Progenitor cell of endocrine pancreas (in vitro differentiated cells): ENCODE measurements at places on chromosomes 6 and 20. TPM values are rescaled to one million over a fixed set of nuclear protein-coding genes. Genes with fewer than 3 reads are reported as not detected.

The PRPH2 gene
- total RNA-seq, result 0.13 TPM in 1 of 2 replicates, not detected in the other

The SRF gene
- 29.1 and 30.3 TPM in 2 replicates for total RNA-seq

DNA sequence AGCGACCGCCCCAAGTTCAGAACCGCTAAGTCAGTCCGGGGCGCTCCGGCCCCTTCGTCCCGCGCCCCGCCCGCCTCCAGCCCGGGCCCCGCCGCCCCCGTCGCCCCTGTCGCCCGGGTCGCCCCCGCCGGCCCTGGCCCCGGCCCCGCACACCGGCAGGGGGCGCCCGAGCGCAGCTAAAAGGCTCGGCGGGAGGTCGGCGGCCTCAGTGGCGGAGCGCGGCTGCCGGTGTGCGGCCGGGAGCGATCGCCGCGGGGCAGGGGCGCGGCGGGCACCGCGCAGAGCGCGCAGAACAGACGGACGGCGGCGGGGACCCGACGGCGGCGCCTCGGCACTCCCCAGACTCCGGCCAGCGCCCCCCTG lies at the start of gene FNDC1:
Gene FNDC1, plus strand, starts transcription at position 208 of the 363 bp plus-strand sequence. CDS start 197 bp downstream, outside the sequence.
- peaks cover 93% of the 10 kb centered on the region for H3K27me3 ChIP-seq
- H3K4me3 ChIP-seq, result peak within 1 kb of the TSS; percentile 72
- no peaks in the 10 kb centered on the region for H3K36me3 ChIP-seq
- peak; percentile 69 for DNase-seq

The SLC22A16 gene
- not detected in 2 replicates for total RNA-seq

DNA sequence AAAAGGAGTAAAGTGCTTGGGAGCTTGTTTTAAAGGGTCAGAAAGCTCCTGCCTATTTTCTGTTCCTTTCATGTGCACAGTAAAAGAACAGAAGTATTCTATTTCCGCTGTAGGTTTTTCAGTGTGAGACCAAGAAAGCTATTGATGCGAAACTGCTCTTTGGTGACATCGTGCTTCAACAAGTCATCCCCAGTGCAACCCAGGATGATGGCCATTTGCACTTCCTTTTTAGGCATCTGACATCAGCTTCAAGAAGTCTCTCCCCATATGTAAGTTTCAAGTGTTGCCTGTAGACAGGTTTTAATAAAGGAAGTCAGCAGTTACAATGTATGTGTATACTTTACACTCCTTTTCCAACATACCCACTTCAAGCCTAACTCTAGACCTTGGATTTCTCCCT lies 131.6 kb downstream of the RFX6 start:
- peaks cover 7% of the 10 kb centered on the region for H3K4me1 ChIP-seq
- no peaks in the 10 kb centered on the region for H3K27me3 ChIP-seq
- no peak for DNase-seq
- no peaks in the 10 kb centered on the region for H3K36me3 ChIP-seq
- no peak overlapping the region for H3K4me3 ChIP-seq

- no peaks in the 10 kb centered on the region for H3K27me3 ChIP-seq
- no peaks in the 10 kb centered on the region for H3K4me1 ChIP-seq
- no peak overlapping the region for H3K27ac ChIP-seq
- no peak for DNase-seq
- H3K36me3 ChIP-seq, result peaks cover 38% of the 10 kb centered on the region
- H3K4me3 ChIP-seq, result no peak overlapping the region
These were observed 9.5 kb downstream of the AHI1 start for GRCh38 chr6:135488023-135488422.

GRCh38 chr6:104608101-104608500 lies 251.6 kb downstream of the HACE1 start:
- H3K4me1 ChIP-seq, result peaks cover 19% of the 10 kb centered on the region
- no peak overlapping the region for H3K27ac ChIP-seq
- H3K27me3 ChIP-seq, result no peaks in the 10 kb centered on the region
- no peaks in the 10 kb centered on the region for H3K36me3 ChIP-seq
- no peak overlapping the region for H3K4me3 ChIP-seq

The TMC2 gene
- total RNA-seq, result not detected in 2 replicates

- no peak overlapping the region for H3K4me3 ChIP-seq
- H3K27me3 ChIP-seq, result no peaks in the 10 kb centered on the region
- H3K36me3 ChIP-seq, result no peaks in the 10 kb centered on the region
These were observed 604.6 kb upstream of the IMPG1 start for GRCh38 chr6:76677017-76677416.
